ENCODE measurements at places on chromosomes 6 and 20. TPM values are rescaled to one million over a fixed set of nuclear protein-coding genes. Genes with fewer than 3 reads are reported as not detected.

Gene PRICKLE4
- total RNA-seq, result not detected

Gene TPBG
- total RNA-seq, result 14.6 TPM

Gene PMEPA1
- 15.9 TPM for total RNA-seq

Gene ERVFRD-1
- total RNA-seq, result not detected

Gene BCAS1
- total RNA-seq, result not detected

Gene IRF4
- 3.3 TPM for total RNA-seq

Gene C6orf132
- total RNA-seq, result not detected

Gene ULBP1
- total RNA-seq, result not detected

Gene CLPSL2
- not detected for total RNA-seq

Gene SUMO4
- 0.34 TPM for total RNA-seq

Gene MYBL2
- 53.2 TPM for total RNA-seq

Gene ATRN
- 19.6 TPM for total RNA-seq

Gene EDN3
- total RNA-seq, result not detected

Gene TINAG
- total RNA-seq, result not detected

Gene PRPH2
- not detected for total RNA-seq

Gene SNAP25
- total RNA-seq, result 0.34 TPM

Gene PRDM13
- total RNA-seq, result 1.4 TPM

Gene NUP43
- total RNA-seq, result 18.5 TPM

Gene ADISSP
- 55.5 TPM for total RNA-seq

Gene MCHR2
- not detected for total RNA-seq

Gene SOX18
- 1.2 TPM for total RNA-seq

Gene ADGRF5
- 0.05 TPM for total RNA-seq

Gene CDSN
- total RNA-seq, result not detected

Gene GPSM3
- 13.7 TPM for total RNA-seq

Gene DEF6
- 1.0 TPM for total RNA-seq

Gene SLC17A3
- not detected for total RNA-seq

Gene EBF4
- total RNA-seq, result 0.37 TPM

Gene SLC17A1
- total RNA-seq, result not detected

Gene PEDS1
- 36.7 TPM for total RNA-seq

Gene NKAIN2
- not detected for total RNA-seq

Gene DLL1
- total RNA-seq, result 0.19 TPM

Gene GPR6
- total RNA-seq, result not detected

Gene SMPD2
- 10.0 TPM for total RNA-seq

Gene LCA5
- total RNA-seq, result 1.6 TPM

Gene GSTA3
- total RNA-seq, result not detected

Gene SLC16A10
- total RNA-seq, result 2.8 TPM

Gene ME1
- 5.4 TPM for total RNA-seq

Gene GATA5
- not detected for total RNA-seq

Gene MEI4
- not detected for total RNA-seq

Gene STXBP5
- total RNA-seq, result 5.8 TPM

Gene MOXD1
- 4.1 TPM for total RNA-seq

Gene SAPCD1
- 13.2 TPM for total RNA-seq

Data from A375 (cell line).